ENCODE measurements at places on chromosomes 1 and 21.

DNA sequence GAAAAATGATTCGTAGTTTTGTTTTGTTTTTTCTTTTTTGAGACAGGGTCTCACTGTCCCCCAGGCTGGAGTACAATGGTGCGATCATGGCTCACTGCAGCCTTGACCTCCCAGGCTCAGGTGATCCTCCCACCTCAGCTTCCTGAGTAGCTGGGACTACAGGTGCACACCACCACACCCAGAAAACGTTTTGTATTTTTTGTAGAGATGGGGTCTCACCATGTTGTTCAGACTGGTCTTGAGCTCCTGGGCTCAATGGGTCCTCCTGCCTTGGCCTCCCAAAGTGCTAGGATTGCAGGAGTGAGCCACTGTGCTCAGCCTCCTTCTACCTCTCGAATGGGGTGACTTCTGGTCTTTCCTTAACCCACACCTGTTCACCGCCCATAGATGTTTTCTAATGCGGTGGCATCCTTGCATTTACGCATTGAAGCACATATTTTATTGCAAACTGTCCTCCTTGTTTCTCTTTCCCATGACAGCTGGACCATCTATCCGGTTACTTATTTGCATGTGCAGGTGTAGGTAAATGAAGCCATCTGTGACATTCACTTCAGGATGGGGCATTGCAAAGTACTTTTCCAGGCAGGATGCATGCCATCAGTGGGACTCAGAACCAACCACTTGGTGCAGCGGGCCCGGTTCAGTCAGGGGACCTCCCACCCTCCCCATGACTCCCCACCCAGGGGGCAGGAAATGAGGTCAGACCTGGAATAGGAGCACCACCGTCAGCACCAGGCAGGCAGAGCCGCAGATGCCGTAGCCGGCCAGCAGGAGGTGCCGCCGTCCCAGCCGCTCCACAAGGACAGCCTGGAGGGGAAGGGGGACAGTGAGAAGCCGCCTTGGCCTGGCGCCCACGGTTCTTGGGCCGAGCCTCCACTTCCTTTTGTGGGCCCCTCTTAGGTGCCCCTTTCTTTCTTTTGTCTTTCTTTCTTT lies 16.5 kb downstream of the SLC2A7 start:
- DNase-seq, result no peak

DNA sequence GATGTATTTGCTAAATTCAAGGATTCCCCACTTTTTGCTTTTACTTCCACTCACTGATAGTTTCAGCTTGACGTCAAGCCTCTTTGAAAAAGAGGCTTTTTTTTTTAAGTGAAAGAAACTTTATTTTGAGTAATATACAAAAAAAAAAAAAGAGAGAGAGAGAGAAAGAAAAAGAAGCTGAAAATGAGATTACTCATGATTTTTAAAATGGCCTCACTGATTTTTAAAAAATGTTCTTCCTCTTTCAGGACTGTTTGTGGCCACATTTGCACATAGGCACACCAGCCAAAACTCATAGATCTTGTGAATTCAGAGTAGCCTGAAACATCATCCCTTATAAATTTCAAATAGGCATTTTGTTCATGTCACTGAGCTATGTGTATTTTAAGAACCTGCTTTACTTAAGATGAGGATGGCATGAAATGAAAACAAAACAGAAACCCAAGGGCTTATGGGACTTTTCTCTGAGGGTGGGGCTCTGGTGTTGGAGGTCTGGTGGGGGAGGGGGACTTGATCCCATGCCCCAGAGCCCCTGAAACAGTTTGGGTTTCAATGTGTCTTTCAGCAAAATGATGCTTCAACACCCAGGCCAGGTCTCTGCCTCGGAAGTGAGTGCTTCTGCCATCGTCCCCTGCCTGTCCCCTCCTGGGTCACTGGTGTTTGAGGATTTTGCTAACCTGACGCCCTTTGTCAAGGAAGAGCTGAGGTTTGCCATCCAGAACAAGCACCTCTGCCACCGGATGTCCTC lies 6.1 kb downstream of the ATF3 start:
- DNase-seq, result no peak

GRCh38 chr1:206786212-206786886 lies 14.1 kb upstream of the IL10 start:
- no peak for DNase-seq

- no peak for DNase-seq
Observed at GRCh38 chr1:227869279-227869842, 53.9 kb downstream of the PRSS38 start.

GRCh38 chr1:108830119-108831008 lies 26.5 kb downstream of the AKNAD1 start:
- DNase-seq, result no peak

Measured in NCI-H1930 (cell line).